ENCODE measurements at places on chromosomes 12 and 14. TPM values are rescaled to one million over a fixed set of nuclear protein-coding genes. Genes with fewer than 3 reads are reported as not detected.
A peak's percentile ranks its signal among the peaks of the same experiment; 100 is the strongest.

DNA sequence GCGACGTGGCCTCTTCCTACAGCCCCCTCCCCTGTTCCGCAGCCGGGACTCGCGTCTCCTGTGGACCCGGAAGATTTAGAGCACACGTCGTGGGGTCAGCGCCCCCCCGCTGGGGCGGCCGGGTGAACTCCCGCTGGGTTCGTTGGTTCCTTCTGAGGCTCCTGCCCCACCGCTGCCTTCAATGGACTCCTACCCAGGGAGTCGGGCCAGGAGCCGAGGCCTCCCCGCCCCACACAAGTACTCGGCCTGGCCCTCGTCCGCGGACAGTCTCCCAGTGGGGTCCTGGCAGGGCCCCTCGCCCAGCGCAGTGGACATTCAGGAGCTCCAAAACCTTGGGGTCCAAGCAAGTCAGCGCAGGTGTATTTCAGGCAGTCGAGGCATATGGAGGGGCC is 1.2 kb downstream of the MMP17 start:
- H3K4me3 ChIP-seq, result peak overlapping the region; percentile 76
- peaks cover 14% of the 10 kb centered on the region for H3K4me1 ChIP-seq
- H3K27ac ChIP-seq, result peak overlapping the region; percentile 75
- DNase-seq, result no peak
- no peaks in the 10 kb centered on the region for H3K27me3 ChIP-seq

GRCh38 chr14:28120391-28120790 is 646.2 kb upstream of the FOXG1 start:
- no peak overlapping the region for H3K27ac ChIP-seq
- no peaks in the 10 kb centered on the region for H3K4me1 ChIP-seq
- H3K4me3 ChIP-seq, result no peak overlapping the region
- no peaks in the 10 kb centered on the region for H3K36me3 ChIP-seq
- no peak for DNase-seq
- no peaks in the 10 kb centered on the region for H3K27me3 ChIP-seq

HNF1A gene
- total RNA-seq, result 0.26 TPM

DNA sequence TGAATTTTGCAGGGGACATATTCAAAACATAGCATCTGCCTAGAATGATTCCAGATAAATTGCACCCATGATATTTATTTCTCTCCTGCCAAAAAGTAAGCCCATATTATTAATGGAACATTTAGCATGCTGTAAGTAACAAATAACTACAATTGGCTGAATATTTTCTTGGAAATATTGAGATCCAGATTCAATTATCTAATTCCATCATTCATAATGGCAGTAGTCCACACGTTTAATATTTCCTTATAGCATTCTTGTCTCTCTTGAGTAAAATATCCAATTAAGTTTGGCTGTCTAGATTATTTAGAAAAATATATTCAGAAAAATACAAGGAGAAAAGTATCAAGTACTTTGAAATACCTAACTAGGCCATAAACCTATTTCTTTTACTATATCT is 157.5 kb downstream of the FLRT2 start:
- H3K27me3 ChIP-seq, result no peaks in the 10 kb centered on the region
- DNase-seq, result no peak

- no peaks in the 10 kb centered on the region for H3K27me3 ChIP-seq
- H3K36me3 ChIP-seq, result no peaks in the 10 kb centered on the region
- H3K4me1 ChIP-seq, result no peaks in the 10 kb centered on the region
- H3K4me3 ChIP-seq, result no peak overlapping the region
- H3K27ac ChIP-seq, result no peak overlapping the region
These were observed 172.4 kb upstream of the GARIN2 start for GRCh38 chr14:67016856-67017255.

GRCh38 chr14:86639146-86639545 is 1109.2 kb downstream of the FLRT2 start:
- no peak for DNase-seq
- H3K36me3 ChIP-seq, result no peaks in the 10 kb centered on the region
- no peak overlapping the region for H3K27ac ChIP-seq

OVCH1 gene
- not detected for total RNA-seq

SERPINA9 gene
- total RNA-seq, result not detected

IFNG-AS1 gene
- not detected for total RNA-seq

- H3K4me3 ChIP-seq, result no peak overlapping the region
- H3K27ac ChIP-seq, result peak overlapping the region; percentile 72
- peaks cover 43% of the 10 kb centered on the region for H3K4me1 ChIP-seq
These were observed 4.2 kb downstream of the PLEKHG3 start for GRCh38 chr14:64708148-64709004.

DNA sequence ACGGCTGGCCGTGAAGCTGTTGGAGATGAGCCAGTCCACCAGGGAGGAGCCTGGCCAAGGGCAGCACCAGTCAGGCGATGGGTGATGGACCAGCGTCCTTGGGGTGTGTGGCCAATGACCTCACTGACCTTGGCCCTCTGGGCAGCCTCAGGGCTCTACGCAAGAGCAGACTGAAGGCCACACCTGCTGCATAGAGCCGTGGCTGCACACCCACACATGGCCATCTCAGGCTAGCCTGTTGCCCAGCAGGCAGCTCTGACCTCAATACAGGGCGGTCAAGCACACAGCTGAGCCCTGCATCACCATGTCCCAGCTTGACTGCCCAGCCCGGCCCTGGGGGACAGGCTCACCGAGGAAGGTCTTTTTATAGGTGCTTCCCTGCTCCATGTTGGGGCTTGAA is 19.2 kb downstream of the PLEK2 start:
- no peaks in the 10 kb centered on the region for H3K36me3 ChIP-seq
- no peaks in the 10 kb centered on the region for H3K4me1 ChIP-seq
- DNase-seq, result no peak
- H3K27me3 ChIP-seq, result no peaks in the 10 kb centered on the region
- H3K4me3 ChIP-seq, result no peak overlapping the region

DNA sequence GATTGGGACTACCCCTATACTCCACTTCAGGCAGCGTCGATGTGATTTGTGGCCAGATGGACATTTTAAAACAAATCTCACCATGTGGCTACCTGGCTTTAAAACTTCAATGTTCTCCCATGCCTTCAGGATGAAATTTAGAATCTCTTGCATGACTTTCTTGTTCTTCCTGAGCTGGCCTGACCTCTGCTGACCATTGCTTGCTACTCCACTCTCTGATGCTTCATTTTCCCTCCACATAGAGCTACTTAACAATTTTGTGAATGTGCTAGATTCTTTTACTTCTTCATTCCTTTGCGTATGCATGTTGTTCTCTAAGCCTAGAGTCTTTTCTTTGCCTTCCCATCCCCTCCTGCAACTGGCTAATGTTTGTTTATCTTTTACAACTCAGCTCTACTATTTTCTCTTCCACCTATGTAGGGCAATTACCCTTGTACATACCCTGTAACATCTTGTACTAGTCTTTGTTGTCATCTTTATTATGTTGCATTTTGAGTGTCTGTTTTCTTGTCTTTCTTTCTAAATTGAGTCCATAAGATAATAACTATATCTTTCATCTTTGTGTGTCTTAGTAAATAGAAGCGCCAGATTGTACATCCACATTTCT is 41.2 kb downstream of the YLPM1 start:
- peak; percentile 24 for DNase-seq
- H3K36me3 ChIP-seq, result peaks cover 3% of the 10 kb centered on the region
- H3K27me3 ChIP-seq, result no peaks in the 10 kb centered on the region
- no peak overlapping the region for H3K4me3 ChIP-seq
- H3K4me1 ChIP-seq, result no peaks in the 10 kb centered on the region
- no peak overlapping the region for H3K27ac ChIP-seq

DNA sequence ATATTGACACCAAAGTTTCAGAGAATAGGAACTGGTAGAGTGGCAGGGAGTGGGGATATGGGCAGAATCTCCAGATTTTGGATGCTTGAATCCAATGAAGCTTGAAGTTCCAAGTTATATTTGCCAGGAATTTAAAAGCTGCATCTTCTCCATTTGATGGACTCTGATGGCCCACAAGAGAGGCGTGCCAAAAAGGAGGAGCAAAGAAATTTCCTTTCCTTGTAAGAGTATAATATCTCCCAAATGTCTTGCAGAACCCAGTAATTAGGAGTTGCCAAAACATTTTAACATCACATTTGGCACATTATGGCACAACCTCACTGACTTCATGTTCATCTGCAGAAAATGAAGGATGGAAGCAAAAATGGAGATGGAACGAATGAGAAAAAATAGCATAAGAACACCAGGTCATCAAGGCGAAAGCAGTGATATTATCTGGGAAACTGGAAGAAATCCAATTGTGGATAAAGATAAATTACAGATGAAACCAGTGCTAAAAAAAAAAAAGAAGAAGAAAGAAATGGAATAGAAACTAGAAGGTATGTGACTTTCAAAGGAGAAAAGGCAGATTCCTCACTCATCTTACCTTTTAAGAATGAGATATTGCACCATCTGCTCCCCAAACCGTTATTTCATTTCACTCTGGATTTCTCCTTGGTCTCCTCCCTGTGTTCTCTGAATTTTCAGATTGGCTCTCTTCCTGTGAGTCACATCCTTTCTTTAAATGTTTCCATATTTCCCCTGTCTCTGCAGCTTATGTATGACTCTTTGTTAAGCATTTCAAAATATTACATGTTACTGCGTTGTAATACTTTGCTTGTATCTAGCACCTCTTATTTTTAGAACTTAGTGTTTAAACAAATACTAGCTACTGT is 13.5 kb upstream of the FLRT2 start:
- H3K4me3 ChIP-seq, result no peak overlapping the region
- H3K27ac ChIP-seq, result no peak overlapping the region
- no peaks in the 10 kb centered on the region for H3K36me3 ChIP-seq
- H3K27me3 ChIP-seq, result no peaks in the 10 kb centered on the region
- no peak for DNase-seq
- no peaks in the 10 kb centered on the region for H3K4me1 ChIP-seq

SLC8A3 gene
- not detected for total RNA-seq

DNA sequence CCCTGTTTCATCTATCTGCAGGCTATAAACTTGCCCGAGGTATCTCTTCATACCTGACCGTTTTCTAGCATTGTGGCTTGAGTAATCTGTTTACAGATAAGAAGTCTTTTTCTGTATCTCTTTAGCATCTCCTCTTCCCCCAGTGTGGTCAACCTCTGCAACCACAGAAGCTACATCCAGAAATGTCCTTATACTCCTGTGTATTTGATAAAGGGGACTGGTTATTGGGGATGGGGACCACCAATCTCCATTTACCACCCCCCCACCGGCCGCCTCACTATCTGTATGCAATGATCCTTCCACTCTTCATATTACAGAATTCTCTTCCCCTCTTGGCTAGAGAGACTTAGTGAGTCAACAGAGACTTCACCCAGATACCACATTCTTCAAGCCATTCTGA is 3.4 kb upstream of the RPAP3 start:
- H3K27ac ChIP-seq, result no peak overlapping the region
- no peaks in the 10 kb centered on the region for H3K27me3 ChIP-seq
- no peak overlapping the region for H3K4me3 ChIP-seq
- H3K36me3 ChIP-seq, result no peaks in the 10 kb centered on the region
- H3K4me1 ChIP-seq, result peaks cover 12% of the 10 kb centered on the region
- DNase-seq, result no peak

IGF1 gene
- total RNA-seq, result not detected

GRCh38 chr12:92186038-92186470 is 40.4 kb upstream of the BTG1 start:
- H3K27me3 ChIP-seq, result no peaks in the 10 kb centered on the region
- no peaks in the 10 kb centered on the region for H3K36me3 ChIP-seq
- H3K4me1 ChIP-seq, result no peaks in the 10 kb centered on the region
- H3K4me3 ChIP-seq, result no peak overlapping the region

DNA sequence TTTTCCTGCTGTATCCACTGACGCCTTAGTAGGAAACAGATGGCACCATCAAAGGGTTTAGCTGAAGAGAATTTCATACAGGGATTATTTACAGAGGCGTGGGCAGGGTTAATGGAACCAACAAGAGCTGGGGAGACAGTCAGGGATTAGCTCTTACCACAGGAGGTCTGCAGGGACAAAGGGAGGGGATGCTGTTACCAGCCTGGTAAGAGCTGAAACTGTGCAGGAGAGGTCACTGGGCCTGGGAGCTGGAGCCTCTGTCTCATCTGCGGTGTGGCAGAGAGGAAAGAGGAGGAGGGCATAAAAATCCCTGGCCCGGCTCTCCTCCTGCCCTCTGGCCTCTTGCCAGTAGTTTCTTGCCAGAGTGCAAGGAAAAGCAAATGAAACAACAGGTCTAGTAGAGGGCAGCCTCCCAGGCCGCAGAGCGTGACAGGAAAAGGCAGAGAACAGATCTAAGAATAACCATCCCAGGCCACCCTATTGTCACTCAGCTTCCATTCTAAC is 18.9 kb upstream of the POC1B start:
- no peak overlapping the region for H3K4me3 ChIP-seq
- H3K27ac ChIP-seq, result no peak overlapping the region
- no peaks in the 10 kb centered on the region for H3K36me3 ChIP-seq
- H3K4me1 ChIP-seq, result no peaks in the 10 kb centered on the region
- DNase-seq, result no peak

PRR4 gene
- total RNA-seq, result 1.1 TPM

DNA sequence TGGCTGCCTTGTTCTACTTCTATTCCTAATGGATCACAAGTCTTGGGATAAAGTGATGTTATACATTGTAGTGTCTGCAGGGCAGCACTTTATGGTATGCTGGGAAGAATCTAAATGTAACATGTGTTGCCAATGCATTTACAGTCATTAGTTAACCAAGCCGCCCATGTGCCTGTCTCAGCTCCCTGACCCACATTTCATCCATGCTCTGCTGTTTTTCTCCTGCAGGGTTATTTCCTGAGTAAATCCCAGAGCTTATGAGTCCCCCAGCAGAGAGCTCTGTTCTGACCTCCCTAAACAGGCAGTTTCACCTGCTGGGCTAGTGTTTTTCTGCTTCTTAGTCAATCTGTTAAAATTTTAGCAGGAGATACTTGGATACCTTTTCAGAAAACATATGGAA is 4.4 kb upstream of the TMTC2 start:
- H3K27me3 ChIP-seq, result peaks cover 6% of the 10 kb centered on the region
- H3K4me3 ChIP-seq, result no peak overlapping the region
- H3K27ac ChIP-seq, result no peak overlapping the region
- no peaks in the 10 kb centered on the region for H3K36me3 ChIP-seq

DNA sequence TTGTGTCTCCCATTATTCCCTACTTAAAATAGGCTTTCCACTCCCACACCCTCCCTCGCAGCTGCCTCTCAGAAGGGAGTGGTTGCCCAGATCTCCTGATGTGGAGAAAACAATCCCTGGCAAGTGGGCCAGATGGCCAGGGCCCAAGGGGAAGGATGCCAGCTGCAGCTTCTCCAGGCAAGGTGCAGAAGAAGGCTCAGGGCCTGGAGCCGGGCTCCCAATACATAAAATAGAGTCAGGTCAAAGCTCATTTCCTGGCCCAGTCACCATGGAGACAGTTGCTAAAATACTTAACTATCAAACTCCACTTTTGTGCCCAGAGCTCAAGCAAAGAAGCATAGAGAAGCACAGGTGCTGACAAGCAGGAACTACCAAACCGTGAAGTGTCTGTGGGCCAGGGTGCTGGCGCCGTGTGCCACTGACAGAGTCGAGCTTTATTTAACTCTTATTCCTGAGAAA is 45.7 kb upstream of the ITPR2 start:
- H3K27me3 ChIP-seq, result no peaks in the 10 kb centered on the region
- no peak for DNase-seq
- H3K36me3 ChIP-seq, result no peaks in the 10 kb centered on the region
- no peak overlapping the region for H3K27ac ChIP-seq

Measured in Panc1 (cell line).